Panc1 (cell line): ENCODE measurements at places on chromosomes 16 and 17. TPM values are rescaled to one million over a fixed set of nuclear protein-coding genes. Genes with fewer than 3 reads are reported as not detected.

The PPM1E gene
- 2.9 TPM for total RNA-seq

- no peaks in the 10 kb centered on the region for H3K4me1 ChIP-seq
- no peak for DNase-seq
- no peak overlapping the region for H3K27ac ChIP-seq
- no peak overlapping the region for H3K4me3 ChIP-seq
- no peaks in the 10 kb centered on the region; the same call in 1 of the 2 replicates for H3K27me3 ChIP-seq
These were observed 4.8 kb upstream of the VAC14 start for GRCh38 chr16:70805787-70806186.

The CCL13 gene
- not detected for total RNA-seq

The CCR7 gene
- 0.44 TPM for total RNA-seq

The CCL2 gene
- 513 TPM for total RNA-seq

The KIF2B gene
- not detected for total RNA-seq

DNA sequence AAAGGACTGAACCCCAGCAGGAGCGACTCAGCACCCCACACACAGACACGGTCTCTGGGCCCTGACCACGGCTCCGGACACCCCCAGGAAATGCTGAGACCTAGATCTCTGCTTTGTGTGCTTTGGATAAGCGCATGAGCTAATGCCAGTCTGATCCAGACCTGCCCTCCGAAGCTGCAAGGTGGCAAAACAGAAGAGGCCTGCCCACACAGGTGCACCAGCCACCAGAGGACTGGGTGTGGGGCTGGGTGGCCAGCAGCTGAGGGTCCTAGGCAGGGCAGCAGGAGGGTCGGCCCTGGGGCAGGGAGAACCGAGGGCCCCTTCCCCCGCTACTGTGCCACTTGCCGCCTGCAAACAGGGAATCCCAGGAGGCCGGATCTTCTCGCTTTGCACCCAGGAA, 30.7 kb upstream of the EIF1 start:
- DNase-seq = no peak
- no peaks in the 10 kb centered on the region for H3K27me3 ChIP-seq
- peaks cover 13% of the 10 kb centered on the region; the same call in 1 of the 2 replicates for H3K4me1 ChIP-seq
- H3K36me3 ChIP-seq = no peaks in the 10 kb centered on the region

The CCL14 gene
- total RNA-seq = not detected

- no peak overlapping the region for H3K27ac ChIP-seq
- H3K4me1 ChIP-seq = no peaks in the 10 kb centered on the region
- no peak overlapping the region for H3K4me3 ChIP-seq
- no peaks in the 10 kb centered on the region for H3K27me3 ChIP-seq
These were observed 23.3 kb downstream of the CPNE2 start for GRCh38 chr16:57115514-57116182.

- no peaks in the 10 kb centered on the region for H3K27me3 ChIP-seq
- H3K4me1 ChIP-seq = no peaks in the 10 kb centered on the region
- no peak overlapping the region for H3K4me3 ChIP-seq
- no peaks in the 10 kb centered on the region for H3K36me3 ChIP-seq
- no peak for DNase-seq
These were observed 41.6 kb downstream of the MAPT start for GRCh38 chr17:45935710-45936509.

DNA sequence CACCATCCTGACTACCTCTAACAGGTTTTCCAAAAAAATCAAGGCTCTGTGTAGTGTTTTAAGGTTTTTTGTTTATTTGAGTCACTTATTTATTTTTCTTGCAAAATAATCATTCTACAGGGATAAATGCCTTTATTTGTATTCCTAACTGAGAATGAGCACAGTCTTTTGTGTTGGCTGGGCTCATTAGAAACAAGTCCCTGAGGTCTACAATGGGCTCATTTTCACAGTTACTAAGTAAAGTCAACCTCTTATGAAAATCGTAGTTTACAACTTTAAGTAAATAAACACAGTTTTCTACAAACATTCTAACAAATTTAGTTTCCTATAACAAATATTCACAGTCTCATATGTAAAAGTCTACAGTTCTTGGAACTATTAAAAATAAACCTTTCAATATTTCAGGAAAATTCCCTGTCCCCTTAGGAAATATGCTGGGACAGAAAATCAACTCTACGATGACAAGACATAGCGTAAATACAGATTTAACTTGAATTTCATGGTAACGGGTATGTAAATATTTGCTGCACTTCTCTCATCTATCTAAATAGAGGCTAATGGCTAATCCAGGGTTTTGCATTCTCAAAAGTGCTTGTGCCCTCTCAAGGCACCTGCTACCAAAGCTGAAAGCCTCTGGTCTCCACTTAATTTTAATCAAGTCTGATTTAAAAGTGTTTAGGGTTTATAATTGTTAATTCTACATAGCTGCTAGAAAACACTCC, 31.5 kb upstream of the CDH5 start:
- DNase-seq = no peak
- H3K27me3 ChIP-seq = peaks cover 2% of the 10 kb centered on the region; the same call in 1 of the 2 replicates
- H3K36me3 ChIP-seq = no peaks in the 10 kb centered on the region
- no peak overlapping the region for H3K4me3 ChIP-seq
- no peak overlapping the region for H3K27ac ChIP-seq
- no peaks in the 10 kb centered on the region for H3K4me1 ChIP-seq

The ITGAD gene
- not detected for total RNA-seq

DNA sequence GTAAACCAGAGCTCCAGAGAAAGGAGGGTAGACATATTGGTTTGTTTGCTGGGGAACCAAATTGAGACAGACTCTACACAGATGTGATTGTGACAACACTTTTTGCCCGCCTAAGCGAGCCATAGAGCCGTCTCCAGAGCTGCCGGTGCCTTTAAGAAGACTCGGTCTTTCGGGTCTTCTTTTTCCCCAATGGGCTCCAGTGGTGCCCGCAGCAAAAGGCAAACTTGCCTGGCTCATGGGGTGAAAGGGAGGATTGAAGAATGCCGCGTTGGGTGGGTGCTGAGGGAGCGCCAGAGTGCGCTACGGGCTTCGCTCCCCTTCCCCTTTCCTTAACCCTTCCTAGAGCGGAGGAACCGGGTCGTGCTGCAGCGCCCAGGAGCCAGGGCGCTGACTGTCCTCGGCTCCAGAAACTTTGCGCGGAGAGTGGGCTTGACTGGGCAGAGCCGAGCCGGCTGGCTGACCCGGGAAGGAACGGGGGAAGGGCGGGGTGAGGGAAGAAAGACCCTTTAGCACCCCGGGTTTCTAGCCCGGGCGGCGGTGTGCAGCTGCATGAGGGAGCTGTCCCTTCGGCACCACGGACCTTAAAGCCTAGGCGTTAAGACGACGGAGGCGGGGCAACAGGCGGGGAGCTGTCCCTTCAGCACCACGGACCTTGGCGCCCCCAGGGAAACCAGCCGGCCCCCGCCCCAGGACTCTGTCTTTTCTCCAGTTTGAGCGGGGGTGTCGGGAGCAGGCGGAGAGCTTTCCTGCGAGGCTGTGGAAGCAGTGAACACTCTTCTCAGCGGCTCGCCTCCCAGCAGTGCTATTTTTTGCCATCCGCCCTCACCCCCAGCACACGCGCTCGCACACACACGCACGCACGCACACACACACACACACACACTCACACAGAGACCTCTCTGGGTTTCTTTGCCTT, at the start of gene CACNG3:
Gene CACNG3 (plus strand): TSS at position 880 of the 916 bp plus-strand sequence. CDS start 420 bp downstream, outside the sequence.
- H3K4me1 ChIP-seq = no peaks in the 10 kb centered on the region
- no peaks in the 10 kb centered on the region for H3K36me3 ChIP-seq
- no peak within 1 kb of the TSS for H3K4me3 ChIP-seq
- H3K27me3 ChIP-seq = peaks cover 13% of the 10 kb centered on the region
- no peak for DNase-seq

The GAST gene
- not detected for total RNA-seq

The CDH16 gene
- total RNA-seq = not detected

The KCNJ12 gene
- 2.7 TPM for total RNA-seq

GRCh38 chr16:81738783-81739496, 40.2 kb upstream of the PLCG2 start:
- no peak overlapping the region for H3K4me3 ChIP-seq
- no peaks in the 10 kb centered on the region for H3K27me3 ChIP-seq
- no peaks in the 10 kb centered on the region for H3K4me1 ChIP-seq
- H3K36me3 ChIP-seq = no peaks in the 10 kb centered on the region
- no peak for DNase-seq

DNA sequence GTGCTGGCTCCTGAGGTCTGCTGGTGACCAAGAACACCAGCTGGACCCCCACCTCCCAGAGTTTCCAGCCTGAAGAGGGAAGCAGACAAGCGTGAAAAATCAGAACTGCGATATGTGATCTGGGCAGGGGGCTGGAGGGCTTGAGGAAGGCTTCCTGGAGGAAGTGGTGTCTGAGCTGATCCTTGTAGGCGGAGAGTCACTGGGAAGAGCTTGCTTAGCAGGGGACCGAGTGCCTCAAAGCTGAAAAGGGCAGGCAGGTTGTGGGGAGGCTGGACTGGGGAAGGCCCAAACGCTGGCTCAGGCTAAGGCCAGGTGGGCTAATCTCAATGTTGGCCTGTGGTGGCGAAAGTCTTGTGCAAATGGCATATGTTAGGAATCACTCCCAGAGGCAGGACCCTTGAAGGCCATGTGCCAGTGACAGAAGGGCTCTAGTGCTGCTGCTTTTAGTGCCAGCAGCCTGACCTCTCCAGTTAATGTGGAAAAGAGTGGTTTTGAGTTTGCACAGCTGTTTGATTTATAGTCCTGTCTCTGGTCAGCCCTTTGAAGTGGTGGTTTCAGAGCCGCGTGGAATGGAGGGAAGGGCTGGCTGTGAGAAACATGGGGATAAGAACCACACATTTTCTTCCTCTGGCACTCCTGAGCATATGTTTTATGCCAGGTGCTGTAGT, 85.3 kb upstream of the LGALS9 start:
- H3K27ac ChIP-seq = peak overlapping the region; percentile 36; the same call in 1 of the 2 replicates
- peaks cover 20% of the 10 kb centered on the region for H3K4me1 ChIP-seq
- no peak overlapping the region for H3K4me3 ChIP-seq
- DNase-seq = no peak
- no peaks in the 10 kb centered on the region for H3K27me3 ChIP-seq
- H3K36me3 ChIP-seq = no peaks in the 10 kb centered on the region

The CDH13 gene
- not detected for total RNA-seq

- DNase-seq = no peak
- H3K36me3 ChIP-seq = no peaks in the 10 kb centered on the region; the same call in 1 of the 2 replicates
- H3K27me3 ChIP-seq = no peaks in the 10 kb centered on the region
- peak overlapping the region; percentile 77 for H3K4me3 ChIP-seq
These were observed 1.5 kb downstream of the MCRIP1 start for GRCh38 chr17:81831563-81831956.
